HAP-1 (cell line): ENCODE measurements at places on chromosomes 4 and X.
A peak's percentile ranks its signal among the peaks of the same experiment; 100 is the strongest.

DNA sequence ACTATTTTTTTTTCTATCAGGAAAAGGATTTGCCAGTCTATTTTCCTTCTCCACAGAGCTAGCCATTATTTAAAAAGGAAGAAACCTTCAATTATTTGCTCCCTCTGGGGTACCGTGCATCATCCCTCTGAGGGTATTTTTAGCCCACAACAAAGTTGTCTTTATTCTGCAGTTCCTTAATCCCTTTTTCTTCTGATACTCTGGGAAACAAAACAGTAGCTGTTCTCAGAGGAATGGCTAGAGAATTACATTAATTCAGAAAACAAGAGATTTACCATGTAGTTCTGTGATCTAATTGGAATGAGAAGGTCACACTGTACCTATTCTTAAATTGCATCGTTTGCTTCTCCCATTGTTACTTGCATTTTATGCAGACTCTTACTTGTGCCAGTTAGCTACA is 1056.7 kb downstream of the STIM2 start:
- peak; percentile 68 for DNase-seq

DNA sequence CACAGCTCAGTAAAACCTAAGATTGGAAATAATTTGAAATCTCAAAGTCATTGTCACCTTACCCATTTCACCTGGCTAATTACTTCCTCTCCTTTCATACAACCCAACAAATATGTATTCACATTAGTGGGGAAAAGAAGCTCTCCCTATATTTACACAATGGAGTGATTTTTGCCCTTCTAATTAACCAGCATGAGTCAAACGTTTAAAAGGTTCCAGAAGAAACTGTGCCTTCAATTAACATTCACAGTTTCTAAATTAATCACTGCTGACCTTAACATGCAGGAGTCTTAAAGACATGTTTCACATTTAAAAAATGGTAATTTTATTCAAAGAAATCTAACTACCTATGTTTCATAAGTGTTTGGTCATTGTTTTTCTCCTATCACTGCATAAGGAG is 254.6 kb downstream of the CBLL2 start:
- DNase-seq: no peak

DNA sequence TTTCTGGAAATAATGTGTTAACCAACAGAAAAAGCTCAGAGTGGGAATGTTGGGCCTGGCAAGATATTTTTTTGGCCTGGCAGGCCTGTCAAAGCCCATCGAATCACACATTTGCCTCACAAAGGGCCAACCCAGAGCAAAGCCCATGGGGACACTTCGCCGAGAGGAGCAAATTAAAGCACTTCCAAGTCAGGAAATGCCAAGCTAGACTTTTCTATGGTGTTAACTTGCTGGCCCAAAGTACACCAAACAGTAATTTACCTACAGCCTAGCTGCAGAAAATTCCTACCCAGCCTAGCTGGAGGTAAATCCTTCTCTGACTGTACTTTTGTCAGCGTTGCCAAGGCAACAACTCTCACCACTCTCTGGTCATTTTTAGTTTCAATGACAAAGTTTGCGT is 288.6 kb upstream of the LDB2 start:
- no peak for DNase-seq

DNA sequence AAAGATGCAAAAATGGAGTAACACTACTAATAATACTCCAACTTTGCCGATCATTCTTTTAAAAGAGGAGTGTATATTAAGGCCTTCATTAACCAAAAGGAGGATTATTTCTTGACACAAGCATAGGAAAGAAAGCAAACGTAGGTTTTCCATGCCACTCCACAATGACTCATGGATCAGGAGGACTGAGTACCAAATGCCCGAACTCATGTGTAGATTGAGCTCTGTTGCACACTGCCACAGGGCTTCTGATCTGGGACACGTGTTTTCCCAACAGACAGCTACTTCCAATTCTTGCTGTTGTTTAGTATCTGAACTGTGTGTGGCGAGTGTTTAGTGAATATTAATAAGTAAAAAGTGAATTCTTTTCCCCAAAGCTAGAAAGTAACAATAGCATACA is 131.2 kb downstream of the LDB2 start:
- no peak for DNase-seq

DNA sequence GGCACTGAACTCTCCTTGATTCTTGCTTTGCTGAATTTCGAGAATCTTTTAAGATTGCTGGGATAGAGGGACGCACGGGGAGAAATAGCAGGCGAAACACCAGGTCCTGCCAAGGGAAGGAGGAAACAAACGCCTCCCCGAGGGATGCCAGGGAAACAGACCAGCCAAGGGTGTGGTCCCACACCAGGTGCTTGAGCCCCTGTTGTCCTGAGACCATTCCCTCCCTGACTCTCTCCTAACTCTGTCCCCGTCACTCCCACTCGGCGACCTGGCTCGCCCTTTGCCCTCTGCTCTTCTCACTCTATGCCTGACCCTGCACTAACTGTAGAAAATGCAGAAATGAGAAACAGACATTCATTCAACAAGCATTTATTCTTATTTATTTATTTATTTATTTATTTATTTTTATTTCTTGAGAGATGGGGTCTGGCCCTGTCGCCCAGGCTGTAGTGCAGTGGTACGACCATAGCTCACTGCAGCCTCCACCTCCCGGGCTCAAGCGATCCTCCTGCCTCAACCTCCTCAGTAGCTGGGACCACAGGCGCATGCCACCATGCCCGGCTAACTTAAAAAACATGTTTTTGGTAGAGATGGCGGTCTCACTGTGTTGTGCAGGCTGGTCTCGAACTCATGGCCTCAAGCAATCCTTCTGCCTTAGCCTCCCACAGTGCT is 16.2 kb downstream of the CTAG1B start:
- no peak for DNase-seq

GRCh38 chr4:86060341-86060740 is 299.5 kb downstream of the MAPK10 start:
- DNase-seq: no peak

- DNase-seq: no peak
Measured at GRCh38 chr4:14168919-14169318, 541.4 kb upstream of the BOD1L1 start.

DNA sequence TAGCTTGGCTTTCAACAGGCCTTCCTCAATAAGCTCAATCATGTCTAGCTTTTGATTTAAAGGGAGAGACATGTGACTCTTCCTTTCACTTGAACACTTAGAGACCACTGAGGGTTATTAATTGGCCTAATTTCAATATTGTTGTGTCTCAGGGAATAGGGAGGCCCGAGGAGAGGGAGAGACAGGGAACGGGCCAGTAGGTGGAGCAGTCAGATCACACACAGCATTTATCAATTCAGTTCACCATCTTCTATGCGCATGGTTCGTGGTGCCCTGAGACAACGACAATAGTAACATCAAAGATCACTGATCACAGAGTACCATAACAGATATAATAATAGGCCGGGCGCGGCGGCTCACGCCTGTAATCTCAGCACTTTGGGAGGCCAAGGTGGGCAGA is 17.8 kb downstream of the ZNF81 start:
- peak; percentile 36 for DNase-seq

DNA sequence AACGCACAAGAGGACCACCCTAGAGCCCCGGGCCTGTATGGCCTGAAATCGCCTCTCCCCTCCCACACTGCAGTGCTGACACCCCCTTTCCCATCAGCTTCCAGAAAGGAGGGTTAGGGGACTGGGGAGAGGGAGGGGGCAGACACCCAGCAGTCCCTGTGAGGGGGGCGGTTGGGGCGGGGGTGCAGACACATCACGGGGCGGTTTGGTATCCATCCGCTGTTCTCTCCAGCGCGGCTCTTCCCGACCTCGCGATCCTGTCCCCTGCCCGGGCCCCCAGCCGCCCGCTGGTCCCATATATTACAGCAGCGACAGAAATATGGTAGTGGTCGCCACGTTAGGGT is 404 bp upstream of the GPRASP2 start:
- DNase-seq: no peak

DNA sequence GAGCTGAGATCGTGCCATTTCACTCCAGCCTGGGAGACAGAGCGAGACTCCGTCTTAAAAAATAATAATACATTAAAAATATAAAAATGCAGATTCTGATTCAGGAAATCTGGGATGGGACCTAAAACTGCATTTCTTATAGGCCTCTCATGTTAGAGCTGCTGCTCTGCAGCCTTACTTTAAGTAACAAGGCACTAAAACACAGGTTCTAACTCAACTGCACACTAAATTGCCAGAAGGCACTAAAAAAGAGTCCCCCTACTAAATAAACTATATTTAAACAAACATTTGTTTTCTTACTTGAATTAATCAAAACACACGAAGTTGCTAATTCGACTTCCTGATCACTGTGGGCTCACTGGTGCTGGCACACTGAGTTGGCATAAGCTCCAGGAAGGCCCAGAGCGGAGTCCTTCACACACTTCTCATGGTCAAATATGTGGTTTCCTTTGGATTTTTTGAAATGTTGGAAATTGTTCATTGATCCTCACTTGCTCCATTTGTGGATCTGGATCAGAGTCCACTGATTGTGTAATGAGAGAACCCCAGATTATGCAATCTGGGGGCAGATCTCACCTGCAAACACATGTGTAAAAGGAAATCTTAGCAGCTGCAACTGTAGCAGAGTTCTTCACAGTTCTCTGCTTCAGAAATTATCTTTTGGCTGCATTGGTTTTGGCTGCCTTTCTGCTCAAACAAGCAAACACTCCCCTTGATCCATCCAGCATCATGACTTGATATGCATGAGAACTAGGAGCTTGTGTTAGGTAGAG is 59.3 kb downstream of the AFF1 start:
- no peak for DNase-seq

GRCh38 chr4:177322881-177323280 is 13.2 kb downstream of the NEIL3 start:
- no peak for DNase-seq

DNA sequence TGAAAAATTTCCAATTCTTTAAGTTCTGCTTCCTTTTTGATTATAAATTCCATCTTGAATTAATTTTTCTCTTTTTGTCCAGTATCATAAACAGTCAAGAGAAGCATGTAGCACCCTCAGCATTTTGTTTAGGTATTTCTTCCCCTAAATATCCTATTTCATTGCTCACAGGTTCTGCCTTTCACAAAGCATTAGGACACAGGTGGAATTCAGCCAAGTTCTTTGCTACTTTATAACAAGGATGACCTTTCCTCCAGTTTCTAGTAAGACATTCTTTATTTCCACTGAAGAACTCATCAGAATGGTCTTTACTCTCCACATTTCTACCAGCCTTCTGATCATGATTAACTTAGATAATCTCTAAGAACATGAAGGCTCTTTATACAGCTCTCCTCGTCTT is 7.4 kb downstream of the SLC9B1 start:
- no peak for DNase-seq

DNA sequence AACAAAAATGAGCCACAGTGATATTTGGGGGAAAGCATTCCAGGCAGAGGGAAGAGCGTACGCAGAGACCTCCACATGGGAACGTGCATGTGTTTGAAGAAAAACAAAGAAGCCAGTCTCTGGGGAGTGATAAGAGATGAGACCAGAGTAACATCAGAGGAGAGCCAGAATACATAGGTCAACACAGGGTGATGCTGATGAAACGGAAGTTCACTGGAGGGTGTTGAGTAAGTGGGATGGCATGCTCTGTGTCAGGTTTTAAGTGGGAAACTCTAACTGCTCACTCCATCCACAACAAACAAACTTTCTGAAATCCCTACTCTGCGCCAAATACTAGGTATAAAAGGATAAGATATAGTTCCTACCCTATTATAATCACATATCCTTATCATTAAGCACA is 110.0 kb downstream of the ARHGAP6 start:
- DNase-seq: no peak

DNA sequence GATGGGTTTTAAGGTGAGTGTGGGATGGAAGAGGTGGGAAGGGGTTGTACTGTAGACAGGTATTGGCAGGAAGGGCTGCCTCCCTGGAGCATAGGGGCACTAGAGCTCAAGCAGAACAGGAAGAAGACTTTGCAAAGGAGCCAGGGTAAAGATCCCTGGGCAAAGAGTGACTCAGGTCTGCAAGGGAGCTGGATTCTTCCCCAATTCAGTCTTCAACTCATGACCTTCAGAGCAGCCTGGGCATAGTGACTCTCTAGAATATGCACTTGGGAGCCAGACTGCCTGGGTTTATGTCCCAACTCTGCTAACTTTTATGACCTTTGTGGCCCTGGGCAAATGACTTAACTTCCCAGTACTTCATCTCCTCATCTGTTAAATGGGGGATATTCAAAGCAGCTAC is 4.0 kb downstream of the LONRF3 start:
- no peak for DNase-seq

DNA sequence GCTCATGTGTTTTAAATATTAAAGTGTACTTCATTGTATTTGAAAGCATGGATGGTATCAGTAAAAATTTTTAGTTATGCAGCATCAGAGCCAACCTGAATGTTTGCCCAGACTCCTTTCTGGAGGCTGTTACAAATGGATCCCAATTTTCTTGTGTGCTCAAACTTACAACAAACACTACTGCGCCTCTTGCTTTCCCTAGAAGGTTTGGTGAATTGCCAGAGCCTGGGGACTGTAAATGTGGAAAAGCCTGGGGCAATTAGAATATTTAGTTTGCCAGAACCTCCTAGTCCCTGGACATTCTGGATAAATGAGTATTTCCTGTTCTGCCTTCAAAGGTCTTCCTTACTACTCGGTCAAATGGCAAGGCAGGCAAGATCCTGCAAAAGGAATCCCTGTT is 4.8 kb downstream of the CAPN6 start:
- no peak for DNase-seq

- DNase-seq: no peak
Measured at GRCh38 chr4:5399124-5399523, 309.2 kb downstream of the EVC2 start.

DNA sequence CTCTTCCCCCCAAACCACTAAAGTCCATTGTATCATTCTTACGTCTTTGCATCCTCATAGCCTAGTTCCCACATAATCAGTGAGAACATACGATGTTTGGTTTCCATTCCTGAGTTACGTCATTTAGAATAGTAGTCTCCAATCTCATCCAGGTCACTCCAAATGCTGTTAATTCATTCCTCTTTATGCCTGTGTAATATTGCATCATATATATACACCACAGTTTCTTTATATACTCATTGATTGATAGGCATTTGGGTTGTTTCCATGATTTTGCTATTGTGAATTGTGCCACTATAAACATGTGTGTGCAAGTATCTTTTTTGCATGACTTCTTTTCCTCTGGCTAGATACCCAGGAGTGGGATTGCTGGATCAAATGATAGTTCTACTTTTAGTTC is 57.2 kb downstream of the ARFIP1 start:
- no peak for DNase-seq

GRCh38 chr4:2070421-2071251 is 11.5 kb downstream of the NAT8L start:
- no peak for DNase-seq

GRCh38 chr4:102527695-102528283 is 26.6 kb downstream of the NFKB1 start:
- no peak for DNase-seq
